ENCODE measurements at places on chromosomes 7 and 10. TPM values are rescaled to one million over a fixed set of nuclear protein-coding genes. Genes with fewer than 3 reads are reported as not detected.

TRIL gene
- total RNA-seq = 20.4 TPM

PDZD7 gene
- 0.21 TPM for total RNA-seq

UCN3 gene
- not detected for total RNA-seq

RAMP3 gene
- 5.7 TPM for total RNA-seq

THSD7A gene
- 30.8 TPM for total RNA-seq

PBLD gene
- 9.5 TPM for total RNA-seq

CRYGN gene
- 0.16 TPM for total RNA-seq

DOCK1 gene
- 132 TPM for total RNA-seq

CNPY1 gene
- total RNA-seq = 0.32 TPM

SKIDA1 gene
- 5.0 TPM for total RNA-seq

FAM180A gene
- 0.63 TPM for total RNA-seq

ANLN gene
- total RNA-seq = 66.0 TPM

CADPS2 gene
- total RNA-seq = 36.0 TPM

DNMBP gene
- total RNA-seq = 31.8 TPM

MMRN2 gene
- total RNA-seq = 49.0 TPM

NODAL gene
- not detected for total RNA-seq

MACC1 gene
- 7.1 TPM for total RNA-seq

TSPAN33 gene
- 9.5 TPM for total RNA-seq

COBL gene
- total RNA-seq = 3.3 TPM

CAV2 gene
- 139 TPM for total RNA-seq

NEUROG3 gene
- not detected for total RNA-seq

OPALIN gene
- not detected for total RNA-seq

HMX3 gene
- not detected for total RNA-seq

LIPF gene
- total RNA-seq = not detected

CCDC3 gene
- 22.5 TPM for total RNA-seq

GALNT17 gene
- 27.0 TPM for total RNA-seq

ACHE gene
- 4.0 TPM for total RNA-seq

PIP4K2A gene
- total RNA-seq = 27.0 TPM

SPDYE1 gene
- total RNA-seq = not detected

OR2A7 gene
- 5.6 TPM for total RNA-seq

C7orf33 gene
- total RNA-seq = not detected

H2BK1 gene
- total RNA-seq = not detected

GDF10 gene
- total RNA-seq = 7.8 TPM

RPEL1 gene
- not detected for total RNA-seq

UTF1 gene
- not detected for total RNA-seq

PPA1 gene
- 116 TPM for total RNA-seq

TYSND1 gene
- total RNA-seq = 7.2 TPM

TBXAS1 gene
- 8.6 TPM for total RNA-seq
